ENCODE measurements at places on chromosomes 13 and 19.

GRCh38 chr13:78228211-78228610 is 309.6 kb upstream of the EDNRB start:
- no peak for DNase-seq

GRCh38 chr13:99968521-99969452 is 2.8 kb downstream of the ZIC5 start:
- DNase-seq: no peak

GRCh38 chr13:27954406-27954851 is 14.7 kb downstream of the CDX2 start:
- peak; percentile 31 for DNase-seq

DNA sequence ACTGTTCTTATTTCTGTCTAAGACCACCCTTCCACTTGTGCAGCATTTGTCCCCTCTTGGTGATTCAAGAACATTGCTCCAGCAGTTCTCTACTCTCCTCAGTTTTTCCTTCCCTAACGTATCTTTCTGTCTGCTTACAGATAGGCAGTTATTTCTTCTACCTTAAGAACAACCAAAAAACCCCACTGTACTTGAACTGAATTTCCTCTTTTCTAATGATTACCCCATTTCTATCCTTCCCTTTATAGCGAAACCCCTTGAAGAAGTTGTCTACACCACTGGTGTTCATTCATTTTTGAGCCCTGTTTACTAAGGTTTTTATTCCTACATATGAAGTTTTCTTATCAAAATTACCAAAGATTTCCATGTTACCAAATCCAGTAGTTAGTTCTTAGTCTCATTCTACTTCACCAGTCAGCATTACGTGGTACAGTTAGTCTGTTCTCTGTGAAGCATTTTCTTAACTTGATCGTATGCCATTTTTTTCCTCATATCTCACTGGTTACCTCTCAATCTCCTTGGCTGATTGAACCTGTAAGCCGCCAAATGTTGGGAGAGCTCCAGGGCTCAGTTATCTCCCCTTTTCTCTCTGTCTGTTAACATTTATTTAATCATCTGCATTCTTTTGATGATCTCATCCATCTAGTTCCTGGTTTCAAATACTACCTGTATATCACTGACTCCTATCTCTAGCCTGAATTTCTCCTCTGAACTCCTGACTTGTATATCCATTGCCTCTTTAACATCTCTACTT is 9.0 kb downstream of the LSM14A start:
- DNase-seq: no peak

Measured in AG10803 (cell line).